ENCODE measurements at places on chromosomes 13 and 19.
A peak's percentile ranks its signal among the peaks of the same experiment; 100 is the strongest.

DNA sequence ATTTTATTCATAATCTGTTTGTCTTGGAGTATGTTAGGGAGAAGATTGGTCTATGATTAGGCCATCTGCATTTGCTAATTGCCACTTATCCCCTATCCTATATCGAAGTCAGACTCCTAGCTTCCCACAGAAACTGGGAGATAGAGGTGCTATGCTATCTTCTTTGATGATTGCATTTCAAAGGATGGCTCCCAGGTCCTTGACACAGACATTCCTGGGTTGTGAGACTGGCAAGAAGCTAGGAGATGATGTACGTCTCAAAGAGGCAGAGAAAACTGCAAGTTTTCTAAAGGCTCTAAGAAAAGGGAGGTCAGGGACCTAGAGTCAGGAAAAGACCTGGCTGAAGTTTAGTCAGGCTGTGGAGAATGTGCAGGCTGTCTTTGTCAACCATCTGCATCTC, 1251.9 kb downstream of the PCDH17 start:
- no peak for DNase-seq

DNA sequence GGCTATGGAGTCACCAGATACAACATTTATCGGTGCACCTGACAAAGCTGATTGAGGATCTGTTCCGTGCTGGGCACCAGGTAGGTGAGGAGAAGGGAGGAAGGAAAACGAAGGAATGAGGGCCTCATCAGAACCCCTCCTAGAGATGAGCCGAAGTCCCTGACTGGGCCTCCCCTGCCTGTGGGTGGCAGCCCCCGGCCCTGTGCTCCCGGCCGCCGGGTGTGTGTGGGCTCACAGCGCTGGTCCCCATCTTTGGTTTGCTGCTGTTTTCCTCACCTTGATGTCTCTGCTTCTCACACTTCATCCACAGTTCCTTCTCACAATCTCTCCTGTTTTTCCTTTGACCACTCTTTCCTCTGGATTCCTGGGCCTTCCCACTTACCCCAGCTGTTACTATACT, 32.8 kb downstream of the TMED1 start:
- no peak for DNase-seq

- peak; percentile 5 for DNase-seq
Measured at GRCh38 chr19:6038634-6039405, 60.9 kb upstream of the RANBP3 start.

GRCh38 chr13:52359534-52359933, 46.4 kb downstream of the THSD1 start:
- DNase-seq = no peak

GRCh38 chr13:30321256-30321655, 13.9 kb upstream of the KATNAL1 start:
- DNase-seq = no peak

DNA sequence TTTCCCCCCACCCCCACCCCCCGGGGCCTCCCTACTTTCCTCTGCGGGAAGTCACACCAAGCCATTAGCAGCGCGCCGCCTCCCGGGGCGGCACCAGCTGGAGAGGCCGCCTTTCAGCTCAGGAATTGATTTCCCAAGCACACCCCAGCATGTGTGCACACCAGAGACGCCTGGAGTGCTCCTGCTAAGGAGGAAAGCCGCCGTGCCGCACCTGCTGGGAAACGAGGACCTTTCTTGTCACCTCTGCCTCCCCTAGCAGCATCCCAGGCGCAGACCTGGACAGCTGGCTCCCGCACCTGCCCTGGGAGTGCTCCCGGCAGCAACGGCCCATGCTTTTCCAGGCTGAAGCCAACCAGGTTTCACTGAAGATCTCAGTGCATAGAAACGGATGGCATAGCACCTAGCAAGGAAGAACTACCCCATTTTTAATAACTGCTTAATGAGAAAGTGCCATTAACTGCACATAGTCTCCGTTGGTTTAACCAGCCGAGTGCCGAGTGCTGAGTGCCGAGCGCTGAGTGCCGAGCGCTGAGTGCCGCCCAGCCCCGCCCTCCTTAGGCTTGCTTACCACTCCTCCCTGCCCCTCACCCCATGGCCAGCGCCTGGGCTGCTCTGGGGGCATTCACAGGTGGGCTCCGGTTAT, 165.0 kb downstream of the USP12 start:
- no peak for DNase-seq

- no peak for DNase-seq
Measured at GRCh38 chr19:8695911-8696310, 2.7 kb downstream of the ACTL9 start.

DNA sequence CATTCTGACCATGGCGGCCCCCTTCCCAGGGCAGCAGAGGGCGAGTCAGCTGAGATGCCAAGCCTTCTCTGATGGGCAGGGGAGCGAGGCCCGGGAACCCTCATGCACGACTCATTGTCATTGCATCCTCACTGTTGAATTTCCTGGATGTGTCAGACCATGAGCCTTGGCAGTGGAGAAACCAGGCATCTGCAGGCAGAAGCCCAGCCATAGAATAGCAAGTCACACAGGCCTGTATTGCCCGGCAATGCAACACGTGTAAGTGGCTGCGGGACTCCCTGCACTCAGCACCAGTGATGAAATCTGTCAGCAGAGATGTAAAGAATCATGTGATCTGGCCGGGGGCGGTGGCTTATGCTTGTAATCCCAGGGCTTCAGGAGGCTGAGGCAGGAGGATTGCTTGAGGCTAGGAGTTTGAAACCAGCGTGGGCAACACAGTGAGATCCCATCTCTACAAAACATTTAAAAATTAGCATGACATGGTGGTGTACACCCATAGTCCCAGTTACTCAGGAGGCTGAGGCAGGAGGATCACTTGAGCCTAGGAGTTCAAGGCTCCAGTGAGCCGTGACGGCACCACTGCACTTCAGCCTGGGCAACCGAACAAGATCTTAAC, 199.7 kb downstream of the KATNAL1 start:
- DNase-seq = no peak

DNA sequence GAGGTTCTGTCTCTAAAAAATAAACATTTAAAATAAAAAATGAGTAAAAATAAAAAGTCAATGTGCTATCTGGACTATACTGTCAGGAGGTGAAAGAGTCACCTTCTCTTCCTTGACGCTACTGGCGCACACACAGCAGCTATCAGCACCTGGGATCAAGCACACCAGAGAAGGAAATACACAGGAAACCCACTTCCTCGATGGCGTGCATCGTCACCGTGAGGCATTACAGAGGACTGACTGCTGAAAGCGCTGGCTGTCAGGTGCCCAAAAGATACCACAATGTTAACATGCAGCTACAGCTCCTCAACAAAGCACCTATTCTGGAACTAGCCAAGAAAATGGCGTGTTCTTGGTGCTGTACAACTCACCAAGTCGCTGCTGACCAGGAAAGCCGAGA, 6.1 kb downstream of the SLC35E1 start:
- DNase-seq = no peak

- no peak for DNase-seq
Measured at GRCh38 chr19:27794494-27795042, 1418.4 kb downstream of the UQCRFS1 start.

GRCh38 chr13:109744512-109745051, 41.8 kb downstream of the IRS2 start:
- no peak for DNase-seq

- no peak for DNase-seq
Measured at GRCh38 chr13:35818633-35819067, 312.5 kb downstream of the DCLK1 start.

- DNase-seq = no peak
Measured at GRCh38 chr19:29410601-29411000, 115.2 kb upstream of the VSTM2B start.

DNA sequence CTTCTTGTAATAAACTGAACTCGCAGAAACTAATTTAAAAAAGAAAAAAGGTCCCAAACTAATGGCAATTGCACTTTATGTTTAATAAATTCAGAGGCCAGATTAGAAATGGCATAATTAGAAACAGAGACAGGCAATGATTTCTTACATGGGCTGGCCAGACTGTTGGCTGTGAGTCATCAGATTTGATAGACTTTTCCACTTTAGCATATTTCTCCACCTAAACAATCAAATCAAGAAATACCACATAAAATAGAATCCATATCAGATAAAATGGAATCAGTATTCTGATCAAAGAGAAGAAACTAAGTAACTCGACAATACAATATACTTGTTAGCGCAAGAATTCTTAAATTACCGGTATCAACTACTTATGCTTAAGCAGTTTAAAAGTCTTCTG, 29.0 kb downstream of the EXOSC8 start:
- no peak for DNase-seq

GRCh38 chr13:113049521-113049941, 56.1 kb upstream of the F7 start:
- no peak for DNase-seq

DNA sequence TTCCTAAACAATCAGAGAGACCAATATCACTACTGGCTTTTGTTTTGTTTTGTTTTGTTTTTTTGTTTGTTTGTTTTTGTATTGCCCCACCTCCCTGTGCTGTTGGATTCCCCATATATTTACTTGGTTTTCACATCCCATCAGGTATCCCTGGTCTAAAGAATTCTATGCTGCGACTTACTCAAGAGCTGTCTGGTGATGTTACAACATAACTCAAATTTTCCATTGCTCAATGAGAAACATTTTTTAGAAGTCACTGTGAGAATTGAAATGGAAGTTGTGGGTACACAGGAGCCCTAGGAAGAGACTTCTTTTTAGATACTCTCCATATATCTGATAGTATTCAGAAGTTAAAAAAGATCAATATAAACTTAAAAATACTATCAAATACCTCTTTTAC, 181.4 kb downstream of the KLF5 start:
- DNase-seq = no peak

DNA sequence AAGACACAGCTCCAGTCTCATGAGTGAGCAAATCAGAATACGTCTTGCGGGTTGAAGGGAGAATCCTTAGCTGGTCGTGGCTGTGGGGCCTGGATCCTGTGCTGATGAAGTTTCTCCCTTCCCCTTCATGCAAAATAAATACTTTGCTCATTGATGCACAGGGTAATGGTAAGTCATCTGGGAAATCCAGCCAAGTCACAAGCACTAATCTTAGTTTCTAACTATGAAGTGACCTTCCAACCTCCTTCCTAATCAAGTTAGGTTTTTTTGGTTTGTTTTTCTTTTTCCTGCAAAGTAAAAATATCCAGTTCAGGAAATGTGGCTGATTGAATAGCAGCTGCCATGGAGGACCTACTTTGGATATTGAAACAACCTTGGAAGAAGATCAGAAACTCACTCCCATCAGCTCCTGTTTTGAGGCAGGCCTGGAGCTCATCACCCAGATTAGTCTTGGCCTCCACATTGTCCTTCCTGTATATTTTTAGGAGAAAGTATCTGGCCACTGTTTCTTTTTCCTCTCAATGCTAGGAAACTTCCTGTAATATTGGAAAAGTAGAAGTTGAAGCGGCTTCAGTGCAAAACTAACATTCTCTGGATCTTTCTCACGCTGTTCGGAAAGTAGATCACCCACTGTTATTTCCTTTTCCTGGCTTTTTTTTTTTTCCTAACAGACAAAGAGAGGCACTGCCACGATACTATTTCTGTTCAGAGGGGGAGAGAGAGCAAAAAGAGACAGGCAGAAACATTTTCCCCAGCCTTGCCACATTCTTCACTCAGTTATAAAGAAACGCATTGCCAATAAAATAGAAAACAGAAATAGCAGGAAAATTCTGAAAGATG, 12.3 kb upstream of the ARL11 start:
- no peak for DNase-seq

GRCh38 chr19:23343434-23344010, 51.7 kb downstream of the ZNF91 start:
- DNase-seq = no peak

- no peak for DNase-seq
Measured at GRCh38 chr19:12652219-12652618, 14.3 kb downstream of the MAN2B1 start.

GRCh38 chr19:9917321-9917720, 19.0 kb downstream of the OLFM2 start:
- DNase-seq = no peak

- no peak for DNase-seq
Measured at GRCh38 chr13:73966331-73966730, 167.9 kb downstream of the KLF12 start.

DNA sequence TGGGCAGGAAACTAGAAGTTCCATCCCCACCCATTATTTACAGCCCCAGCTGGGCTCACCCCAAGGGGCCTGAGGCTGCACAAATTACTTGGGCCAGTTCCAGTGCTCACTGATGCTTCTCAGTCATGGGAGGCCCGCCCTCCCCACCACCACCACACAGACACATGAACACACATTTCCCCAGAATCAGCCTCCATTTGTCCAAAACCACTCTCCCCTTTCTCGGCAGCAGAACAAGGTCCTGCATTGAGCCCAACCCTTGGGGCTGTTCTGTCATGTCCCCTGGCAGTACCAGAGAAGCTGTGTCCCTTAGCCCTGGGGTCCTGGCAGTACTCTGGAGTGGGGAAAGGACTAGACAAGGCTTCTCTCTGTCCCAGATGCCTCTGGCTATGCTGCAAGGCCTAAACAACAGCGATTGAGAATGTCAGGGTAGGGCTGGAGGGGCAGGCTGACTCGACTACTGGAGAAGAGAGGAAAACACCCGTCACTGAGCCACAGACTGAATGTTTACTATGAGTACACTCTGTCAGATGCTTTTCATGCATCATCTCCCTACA, 21.8 kb downstream of the SAMD4B start:
- peak; percentile 80 for DNase-seq

GRCh38 chr13:34247596-34247995, 429.6 kb downstream of the RFC3 start:
- DNase-seq = no peak

- no peak for DNase-seq
Measured at GRCh38 chr19:9875796-9876195, 40.7 kb downstream of the PIN1 start.

GRCh38 chr19:42239544-42240220, 2.7 kb downstream of the GSK3A start:
- DNase-seq = no peak

DNA sequence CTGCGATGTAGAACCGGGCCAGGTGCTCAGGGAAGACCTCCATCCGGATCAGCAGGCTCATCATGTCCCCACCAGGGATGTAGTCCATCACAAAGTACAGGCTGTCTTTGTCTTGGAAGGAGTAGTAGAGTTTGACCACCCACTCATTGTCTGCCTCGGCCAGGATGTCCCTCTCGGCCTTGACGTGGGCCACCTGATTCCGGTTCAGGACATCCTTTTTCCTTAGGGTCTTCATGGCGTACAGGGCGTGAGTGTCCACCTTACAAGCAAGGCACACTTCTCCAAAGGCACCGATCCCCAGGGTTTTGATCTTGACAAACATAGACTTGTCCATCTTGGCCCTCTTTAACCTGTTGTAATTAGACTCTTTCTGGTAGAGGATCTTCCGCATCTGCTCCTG, 78.0 kb downstream of the LATS2 start:
- DNase-seq = no peak

DNA sequence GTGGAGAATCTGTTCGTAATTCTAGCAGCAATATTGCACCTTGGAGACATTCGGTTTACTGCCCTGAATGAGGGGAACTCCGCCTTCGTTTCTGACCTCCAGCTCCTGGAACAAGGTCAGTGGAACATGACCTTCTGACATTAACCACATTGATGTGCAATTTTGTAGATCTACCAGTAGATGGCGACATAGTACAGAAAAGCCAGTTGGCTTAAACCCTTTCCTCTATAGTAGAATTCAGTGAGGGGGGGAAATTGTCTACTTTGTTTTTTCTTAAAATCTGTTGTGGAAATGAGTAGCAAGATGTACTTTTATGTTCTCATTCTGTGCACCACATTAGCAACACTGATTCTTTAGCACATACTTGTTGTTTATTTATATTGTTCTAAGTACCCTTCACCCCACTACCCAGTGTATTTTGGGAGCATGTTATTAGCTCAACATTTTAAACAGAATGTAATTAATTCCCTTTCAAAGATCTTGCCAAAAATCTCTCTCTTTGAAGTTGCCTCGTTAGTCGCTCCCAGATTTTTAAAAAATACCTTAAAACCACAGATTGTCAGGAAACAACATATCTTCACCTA, 332.2 kb downstream of the MYO16 start:
- no peak for DNase-seq

GRCh38 chr13:71632206-71632605, 234.8 kb downstream of the DACH1 start:
- DNase-seq = no peak
